ENCODE measurements at places on chromosomes 3 and 15.

DNA sequence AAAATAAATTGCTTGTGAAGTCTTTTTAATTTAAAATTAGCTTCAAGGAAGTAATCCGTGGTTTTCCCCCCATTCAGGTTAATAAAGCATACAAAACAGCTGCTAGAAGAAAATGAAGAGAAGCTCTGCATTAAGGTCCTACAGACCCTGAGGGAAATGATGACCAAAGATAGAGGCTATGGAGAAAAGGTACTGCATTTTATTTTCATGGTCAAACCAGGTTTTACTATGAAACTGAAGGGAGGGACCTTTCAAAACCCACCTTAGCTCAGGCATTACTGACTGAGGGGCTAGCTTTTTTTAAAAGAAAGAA, 218.5 kb downstream of the ITPR1 start:
- no peak for DNase-seq

DNA sequence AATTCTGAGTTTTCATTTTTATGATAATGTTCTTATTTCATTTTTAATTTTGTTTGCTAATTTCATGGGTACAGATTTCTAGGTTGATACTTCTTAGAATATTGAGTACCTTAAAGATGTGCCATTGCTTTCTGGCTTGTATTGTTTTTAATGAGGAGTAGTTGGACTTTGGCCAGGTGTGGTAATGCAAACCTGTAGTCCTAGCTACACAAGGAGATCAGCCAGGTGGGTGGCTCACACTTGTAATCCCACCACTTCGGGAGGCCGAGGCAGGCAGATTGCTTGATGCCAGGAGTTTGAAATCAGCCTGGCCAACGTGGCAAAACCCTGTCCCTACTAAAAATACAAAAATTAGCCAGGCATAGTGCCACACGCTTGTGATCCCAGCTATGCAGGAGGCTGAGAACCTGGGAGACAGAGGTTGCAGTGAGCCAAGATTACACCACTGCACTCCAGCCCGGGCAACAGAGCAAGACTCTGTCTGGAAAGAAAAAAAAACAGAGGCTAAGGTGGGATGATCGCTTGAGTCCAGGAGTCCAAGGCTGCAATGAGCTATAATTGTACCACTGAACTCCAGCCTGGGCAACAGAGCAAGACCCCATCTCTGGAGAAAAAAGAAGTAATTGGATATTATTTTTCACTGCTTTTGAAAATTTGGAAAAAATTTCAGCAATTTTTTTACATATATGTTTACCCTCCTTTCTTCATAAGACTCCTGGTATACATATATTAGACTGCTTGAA, 198.0 kb downstream of the ALCAM start:
- DNase-seq, result no peak

- no peak for DNase-seq
Observed at GRCh38 chr3:78304115-78304514, 1264.2 kb downstream of the ROBO2 start.

DNA sequence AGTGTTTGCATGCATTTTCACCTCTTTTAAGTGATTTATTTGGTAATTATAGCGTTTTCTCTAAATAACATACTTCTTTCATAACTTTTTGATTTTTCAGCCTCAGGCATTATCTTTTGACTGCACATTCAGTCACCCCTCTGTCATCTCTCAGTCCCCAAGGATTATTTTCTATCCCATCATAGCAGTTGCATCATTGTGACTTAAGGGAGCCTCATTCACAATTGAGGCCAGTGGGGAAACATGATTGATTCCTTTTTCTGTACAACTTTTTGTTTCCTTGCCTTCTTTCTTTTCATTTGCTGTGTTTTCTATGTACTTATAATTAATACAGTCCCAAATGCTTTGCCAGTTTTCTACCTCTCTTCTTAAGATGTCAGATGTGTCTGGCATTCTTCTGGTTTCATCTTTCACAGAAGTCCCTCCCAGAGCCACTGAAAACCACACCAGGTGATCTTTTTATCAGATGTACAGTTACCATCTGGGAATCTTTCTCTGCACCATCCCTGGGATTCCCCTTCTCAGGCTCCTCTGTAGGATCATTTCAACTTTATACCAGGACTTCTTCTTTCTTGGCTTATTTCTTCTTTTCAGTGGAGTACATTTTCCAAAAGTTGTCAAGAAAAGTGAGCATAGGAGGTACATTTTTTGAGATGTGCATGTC, 151.4 kb downstream of the RAP2B start:
- DNase-seq, result no peak

GRCh38 chr3:51245867-51246266, 139.2 kb upstream of the MANF start:
- DNase-seq, result no peak

DNA sequence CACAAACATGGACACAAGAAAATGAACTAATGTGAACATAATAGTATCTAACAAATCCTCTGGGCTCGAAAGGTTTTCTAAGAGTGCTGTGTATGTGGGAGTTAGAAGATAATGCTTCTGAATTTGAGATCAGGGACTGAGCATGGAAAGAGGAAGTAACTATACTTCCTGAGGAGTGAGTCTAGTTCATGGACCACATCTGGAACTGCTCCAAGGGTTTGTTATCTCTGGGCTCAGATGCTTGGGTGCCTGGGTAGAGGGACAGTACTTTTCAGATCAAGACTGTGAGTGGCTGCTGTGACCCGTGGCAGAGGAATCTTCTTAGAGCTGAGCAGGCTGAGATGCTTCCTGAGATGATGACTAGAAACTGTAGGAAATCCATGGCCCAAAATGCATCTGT, 28.5 kb downstream of the TBC1D23 start:
- DNase-seq, result no peak

DNA sequence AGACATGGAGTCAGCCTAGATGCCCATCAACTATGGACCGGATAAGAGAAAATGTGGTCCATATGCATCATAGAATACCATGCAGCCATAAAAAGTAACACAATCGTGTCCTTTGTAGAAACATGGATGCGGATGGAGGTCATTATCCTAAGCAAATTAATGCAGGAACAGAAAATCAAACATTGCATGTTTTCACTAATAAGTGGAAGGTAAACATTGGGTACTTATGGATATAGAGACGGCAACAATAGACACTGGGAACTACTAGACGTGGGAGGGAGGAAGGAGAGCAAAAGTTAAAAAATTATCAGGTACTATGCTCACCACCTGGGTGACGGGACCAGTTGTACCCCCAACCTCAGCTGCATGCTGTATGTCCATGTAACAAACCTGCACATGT, 2.5 kb downstream of the PLD1 start:
- no peak for DNase-seq

- no peak for DNase-seq
Observed at GRCh38 chr3:54733106-54734006, 194.5 kb downstream of the LRTM1 start.
